ENCODE measurements at places on chromosomes 6 and 20.

GRCh38 chr20:46229478-46230105 lies 78.7 kb downstream of the CDH22 start:
- no peak for DNase-seq

DNA sequence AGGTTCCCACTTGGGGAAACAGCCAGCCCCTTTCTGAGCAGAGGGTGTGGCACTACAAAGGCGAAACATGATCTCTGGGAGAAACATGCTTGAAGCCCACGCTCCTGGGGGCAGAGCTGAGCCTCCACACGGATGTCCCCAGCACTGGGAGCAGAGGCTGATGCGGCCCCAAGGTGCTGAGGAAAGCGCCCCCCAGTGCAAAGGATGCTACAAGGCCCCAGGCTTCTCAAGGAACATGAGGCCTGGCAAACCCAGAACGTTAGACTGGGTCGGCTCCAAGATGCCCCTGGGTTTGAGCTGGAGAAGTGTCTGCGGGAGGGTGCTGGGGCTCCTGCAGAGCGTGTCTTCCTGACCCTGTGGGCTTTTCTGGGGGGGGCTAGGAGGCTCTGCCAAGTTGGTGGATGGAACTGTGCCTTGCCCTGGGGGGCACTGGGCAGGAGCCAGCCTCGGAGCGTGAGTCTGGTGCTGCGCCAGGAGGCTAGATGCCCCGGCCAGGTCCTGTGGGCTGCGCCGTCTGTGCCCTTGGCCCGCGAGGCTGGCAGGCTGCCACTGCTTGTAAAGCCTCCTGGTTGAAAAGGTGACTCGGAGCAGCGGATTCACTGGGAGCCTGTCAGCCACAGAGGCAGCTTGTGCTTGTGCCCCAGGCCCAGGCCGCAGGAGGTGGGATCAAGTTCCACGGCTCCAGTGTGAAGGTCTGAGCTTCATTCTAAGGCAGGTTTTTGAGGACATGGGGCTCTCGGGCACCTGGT lies 8.1 kb downstream of the SYNJ2 start:
- DNase-seq: peak; percentile 45

DNA sequence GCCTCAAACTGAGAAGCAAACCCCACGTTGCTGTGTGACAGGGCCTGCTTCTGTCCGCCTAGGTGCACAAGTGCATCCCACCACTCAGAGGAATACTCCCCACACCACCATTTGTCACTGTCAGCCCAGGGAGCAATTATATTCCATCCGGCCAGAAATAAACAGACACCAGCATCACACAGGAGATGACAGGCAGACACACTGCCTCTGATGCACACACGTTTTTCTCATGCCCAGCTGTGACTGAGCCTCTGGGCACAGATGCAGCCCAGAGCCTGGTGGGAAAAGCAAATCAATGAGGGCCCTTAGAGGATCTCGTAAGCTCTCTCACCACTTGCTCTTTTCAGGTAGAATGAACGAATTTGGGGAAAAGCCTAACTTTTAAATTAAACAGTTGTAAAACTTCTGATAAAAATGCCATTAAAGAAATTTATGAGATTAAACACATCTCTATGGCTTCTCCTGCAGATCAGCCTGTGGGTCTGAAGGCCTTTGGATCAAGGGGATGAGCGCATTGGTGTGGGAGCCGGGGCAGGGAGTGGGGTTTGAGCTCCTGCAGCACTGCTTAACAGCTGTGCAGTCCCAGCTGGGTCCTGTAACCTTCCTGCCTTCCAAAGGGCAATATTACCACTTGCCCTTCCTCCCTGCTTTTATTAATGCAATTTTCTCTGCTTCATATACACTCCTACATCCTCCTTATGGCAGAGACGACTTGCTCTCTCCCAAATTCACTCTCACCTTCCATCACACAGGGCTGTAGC lies 624.3 kb downstream of the PTPRT start:
- no peak for DNase-seq

DNA sequence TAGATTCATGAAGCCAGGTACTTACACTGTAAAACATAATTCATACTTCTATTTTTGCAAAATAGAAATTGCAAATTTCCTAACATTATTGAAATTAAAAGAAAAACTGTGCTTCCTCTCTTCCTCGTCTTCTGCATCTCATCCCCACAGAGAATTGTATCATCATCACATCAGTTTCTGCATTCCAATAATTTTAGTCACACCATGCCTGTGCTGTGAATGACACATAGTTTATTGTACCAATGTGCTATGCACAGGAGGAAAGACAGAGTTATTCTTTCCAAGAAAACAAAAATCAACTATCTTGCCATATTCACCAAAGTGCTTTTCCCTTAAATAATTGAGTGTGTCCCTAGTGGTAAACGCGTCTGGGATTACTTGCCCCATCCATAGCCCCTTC lies 38.1 kb upstream of the FAM135A start:
- no peak for DNase-seq

DNA sequence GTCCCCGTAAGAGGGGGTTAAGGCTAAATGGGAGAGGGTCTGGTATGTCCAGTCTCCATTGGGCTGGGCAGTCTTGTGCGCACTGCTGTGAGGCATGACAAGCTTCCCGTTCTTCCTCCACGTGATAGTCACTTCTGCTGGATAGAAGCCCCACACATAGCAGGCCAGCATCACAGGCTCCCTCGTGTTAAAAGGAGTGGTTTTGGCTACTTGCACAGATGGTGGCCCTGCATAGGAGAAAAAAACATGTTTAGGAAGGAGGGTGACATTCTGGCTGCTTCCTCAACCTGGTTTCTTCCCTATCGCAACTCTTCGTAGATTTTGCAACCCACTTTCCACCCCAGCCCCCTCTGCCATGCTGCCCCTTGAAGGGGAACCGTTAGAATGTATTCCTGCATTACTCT lies 3.6 kb downstream of the HLA-DMB start:
- no peak for DNase-seq

GRCh38 chr6:137601471-137601870 lies 107.3 kb upstream of the OLIG3 start:
- no peak for DNase-seq

DNA sequence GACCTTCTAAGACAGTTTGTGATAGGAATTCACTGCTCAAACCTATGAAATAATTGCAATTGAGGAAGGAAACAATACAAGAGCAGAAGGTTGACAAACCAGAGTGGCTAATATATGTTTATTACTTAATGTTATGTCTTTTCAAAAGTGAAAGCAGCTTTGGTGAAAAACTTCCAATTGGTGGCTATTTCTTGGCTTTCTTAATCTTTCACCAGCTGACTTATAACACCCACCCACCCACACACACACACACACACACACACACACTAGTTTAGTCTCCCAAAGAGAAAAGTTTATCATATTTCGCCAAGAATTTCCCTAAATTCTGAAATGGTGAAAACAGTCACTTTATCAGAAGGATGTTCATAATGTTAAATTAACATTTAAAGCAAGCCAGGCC lies 583.5 kb downstream of the EYS start:
- DNase-seq: no peak

GRCh38 chr20:48717095-48717672 lies 110.6 kb downstream of the PREX1 start:
- no peak for DNase-seq

- no peak for DNase-seq
Measured at GRCh38 chr6:26065952-26066380, 21.3 kb upstream of the HFE start.

DNA sequence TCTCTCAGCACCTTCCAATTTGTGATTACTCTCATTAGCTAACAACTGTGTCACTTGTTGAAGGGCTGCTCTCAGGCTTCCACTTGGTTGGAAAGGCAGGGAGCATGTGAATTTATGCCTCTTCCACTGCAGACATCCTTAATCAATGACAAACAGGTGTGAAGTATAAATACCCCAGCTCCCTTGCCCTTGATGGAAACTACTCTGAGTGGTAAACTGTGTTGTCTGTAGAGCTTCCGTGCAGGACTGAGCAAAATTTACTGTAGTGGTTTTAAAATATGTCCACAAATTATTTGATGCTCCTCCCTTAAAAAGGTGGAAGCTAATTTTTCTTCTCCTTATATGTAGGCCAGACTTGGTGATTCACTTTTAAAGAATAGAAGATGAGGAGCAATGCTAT lies 253.0 kb upstream of the TBX18 start:
- DNase-seq: no peak

GRCh38 chr20:43900496-43900895 lies 14.2 kb upstream of the TOX2 start:
- no peak for DNase-seq

GRCh38 chr6:110173506-110174132 lies 5.9 kb downstream of the WASF1 start:
- no peak for DNase-seq

- DNase-seq: no peak
Measured at GRCh38 chr20:572727-573126, 29.1 kb upstream of the CSNK2A1 start.

GRCh38 chr20:17666481-17666880 lies 15.6 kb downstream of the RRBP1 start:
- DNase-seq: no peak

DNA sequence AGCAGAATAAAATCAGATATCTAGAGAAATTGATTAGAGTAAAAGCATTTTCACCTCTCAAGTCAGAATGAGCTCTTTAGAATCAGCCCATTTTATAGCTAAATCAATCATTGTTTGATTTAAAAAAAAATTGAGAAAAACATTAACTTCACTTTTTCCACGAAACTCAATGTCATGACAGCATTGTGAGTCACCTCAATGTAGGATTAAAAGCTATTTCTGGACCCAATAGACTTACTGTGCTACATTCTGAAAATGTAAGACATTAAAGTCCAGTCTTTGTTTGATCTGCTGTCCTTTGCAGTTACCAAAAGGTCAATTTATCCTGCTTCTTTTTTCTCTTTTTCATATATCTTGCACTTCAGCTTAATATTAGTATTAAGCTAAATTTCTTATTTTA lies 519.4 kb upstream of the ZNF337 start:
- no peak for DNase-seq

- no peak for DNase-seq
Measured at GRCh38 chr6:6966127-6966526, 141.6 kb upstream of the RREB1 start.

DNA sequence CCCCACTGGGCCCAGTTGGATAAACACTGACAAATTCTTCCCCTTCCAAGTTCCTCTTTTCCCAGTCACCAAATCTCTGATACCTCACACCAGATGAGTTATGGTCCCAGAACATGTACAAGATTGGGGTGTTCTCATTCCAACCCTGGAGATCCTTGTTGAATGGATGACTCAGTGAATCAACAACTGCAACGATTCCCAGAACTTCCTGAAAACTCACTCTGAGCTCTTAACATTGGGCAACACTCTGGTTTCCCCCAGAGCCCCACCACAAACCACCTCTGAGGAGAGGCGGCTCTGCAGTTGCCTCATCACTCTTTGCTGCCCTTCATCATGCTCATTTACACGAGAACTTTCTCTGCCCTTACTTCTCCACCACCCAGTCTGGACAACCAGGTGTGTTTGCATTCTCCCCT lies 115.2 kb downstream of the MRPL14 start:
- DNase-seq: no peak

- no peak for DNase-seq
Measured at GRCh38 chr6:76742919-76743318, 670.5 kb upstream of the IMPG1 start.

GRCh38 chr6:26269531-26270485 lies 95.2 kb upstream of the BTN3A2 start:
- DNase-seq: no peak

DNA sequence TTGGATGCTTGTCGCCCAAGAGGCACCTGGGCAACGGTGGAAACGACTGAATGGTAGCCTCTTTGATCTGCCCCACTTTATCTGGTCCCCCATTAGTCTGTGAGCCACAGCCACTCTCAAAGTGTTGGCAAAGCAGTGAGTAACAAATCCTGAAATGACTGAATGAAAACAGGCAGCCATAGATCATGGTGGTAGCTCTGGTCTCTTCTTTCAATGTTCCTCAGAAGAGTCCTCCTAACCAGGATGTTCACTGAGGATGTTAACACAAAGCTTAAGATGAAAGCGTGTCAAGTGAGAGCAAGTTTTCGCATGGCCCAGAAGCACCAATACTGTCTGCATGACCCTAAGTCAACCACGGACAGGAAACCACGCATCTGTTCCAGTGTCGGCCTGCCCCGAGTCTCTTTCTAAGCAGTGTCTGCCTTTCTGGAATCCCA lies 107.3 kb downstream of the IRF4 start:
- DNase-seq: no peak

- peak; percentile 85 for DNase-seq
Measured at GRCh38 chr20:48723308-48724264, 104.2 kb downstream of the PREX1 start.

- DNase-seq: no peak
Measured at GRCh38 chr6:17965397-17965796, 22.0 kb downstream of the KIF13A start.

GRCh38 chr20:25148181-25148981 lies 47.1 kb upstream of the ENTPD6 start:
- peak; percentile 81 for DNase-seq

DNA sequence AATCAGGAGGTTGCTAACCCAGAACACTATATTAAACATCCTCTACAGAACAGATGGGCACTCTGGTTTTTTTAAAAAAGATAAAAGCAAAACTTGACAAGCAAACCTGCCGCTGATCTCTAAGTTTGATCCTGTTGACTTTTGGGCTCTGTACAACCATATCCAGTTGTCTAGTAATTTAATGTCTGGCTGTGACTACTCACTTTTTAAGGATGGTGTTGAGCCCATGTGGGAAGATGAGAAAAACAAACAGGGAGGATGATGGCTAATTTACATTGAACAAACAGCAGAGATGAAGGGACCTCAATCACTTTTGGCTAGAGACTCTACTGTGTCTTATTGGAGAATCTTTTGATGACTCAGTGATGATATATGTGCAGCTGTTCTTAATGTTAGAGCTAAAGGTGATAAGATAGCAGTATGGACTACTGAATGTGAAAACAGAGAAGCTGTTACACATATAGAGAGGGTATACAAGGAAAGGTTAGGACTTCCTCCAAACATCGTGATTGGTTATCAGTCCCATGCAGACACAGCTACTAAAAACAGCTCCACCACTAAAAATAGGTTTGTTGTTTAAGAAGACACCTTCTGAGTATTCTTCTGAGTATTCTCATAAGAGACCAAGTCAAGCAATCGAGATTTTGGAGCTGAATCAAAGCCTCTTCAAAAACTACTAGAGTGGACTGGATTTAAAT lies 201.2 kb upstream of the SHLD1 start:
- DNase-seq: no peak

DNA sequence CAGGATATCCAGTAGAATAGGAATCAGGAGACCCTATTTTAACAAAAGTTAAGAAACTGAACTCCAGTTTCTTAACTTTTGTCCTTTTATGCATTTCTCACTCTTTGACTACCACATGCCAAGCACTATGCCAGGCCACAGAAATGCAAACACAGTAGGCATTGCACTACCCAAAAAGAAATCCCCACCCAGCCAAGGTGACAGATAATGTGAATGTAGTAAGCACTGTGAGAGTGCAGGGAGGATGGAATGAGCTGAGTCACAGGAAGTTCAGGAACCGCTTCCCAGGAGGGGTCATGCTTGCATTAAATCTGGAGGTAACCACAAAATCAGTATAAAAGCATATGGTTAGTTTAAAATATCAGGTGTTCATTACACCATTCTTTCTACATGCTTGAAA lies 20.1 kb upstream of the FAM83C start:
- DNase-seq: no peak

Measured in head of caudate nucleus (tissue), 42 donors.